ENCODE measurements at places on chromosomes 7 and 10.

DNA sequence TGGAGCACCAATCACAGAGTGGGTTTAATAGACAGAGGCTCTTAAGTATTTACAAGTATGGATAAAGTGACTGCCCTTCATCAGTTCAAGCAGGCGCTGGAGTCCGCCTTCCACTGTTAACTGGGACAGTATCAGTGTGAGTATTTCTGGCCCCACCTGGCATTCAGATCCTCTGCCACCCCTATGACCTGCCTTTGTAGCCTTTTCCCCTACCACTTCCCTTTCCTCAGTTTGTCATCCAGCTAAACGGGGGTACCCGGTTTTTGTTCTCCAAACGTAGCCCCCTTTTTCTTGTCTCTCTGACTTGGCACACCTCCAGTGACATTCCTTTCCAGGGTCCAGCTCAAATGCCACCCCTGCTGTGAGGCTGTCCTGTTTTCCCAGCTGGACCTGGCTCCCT is 134.4 kb downstream of the SNX10 start:
- DNase-seq = no peak

DNA sequence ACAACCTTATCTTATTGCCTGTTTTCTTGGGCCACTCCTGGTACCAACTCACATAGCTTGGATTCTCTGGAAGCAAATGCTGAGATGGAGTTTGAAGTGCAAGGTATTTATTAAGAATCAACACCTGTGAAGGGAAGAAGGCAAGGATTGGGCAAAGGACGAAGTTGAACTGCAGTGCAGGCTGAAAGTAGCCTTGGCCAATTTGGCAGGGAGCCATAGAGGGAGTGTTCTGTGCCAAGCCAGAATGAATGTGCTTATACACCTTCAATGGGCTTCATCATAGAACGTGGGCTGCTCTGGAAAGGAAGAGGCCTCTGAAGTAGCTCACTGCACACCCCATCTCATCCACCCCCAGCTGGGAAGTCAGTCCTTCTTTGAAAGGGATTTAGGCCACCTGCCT is 79.8 kb upstream of the IFRD1 start:
- DNase-seq = no peak

DNA sequence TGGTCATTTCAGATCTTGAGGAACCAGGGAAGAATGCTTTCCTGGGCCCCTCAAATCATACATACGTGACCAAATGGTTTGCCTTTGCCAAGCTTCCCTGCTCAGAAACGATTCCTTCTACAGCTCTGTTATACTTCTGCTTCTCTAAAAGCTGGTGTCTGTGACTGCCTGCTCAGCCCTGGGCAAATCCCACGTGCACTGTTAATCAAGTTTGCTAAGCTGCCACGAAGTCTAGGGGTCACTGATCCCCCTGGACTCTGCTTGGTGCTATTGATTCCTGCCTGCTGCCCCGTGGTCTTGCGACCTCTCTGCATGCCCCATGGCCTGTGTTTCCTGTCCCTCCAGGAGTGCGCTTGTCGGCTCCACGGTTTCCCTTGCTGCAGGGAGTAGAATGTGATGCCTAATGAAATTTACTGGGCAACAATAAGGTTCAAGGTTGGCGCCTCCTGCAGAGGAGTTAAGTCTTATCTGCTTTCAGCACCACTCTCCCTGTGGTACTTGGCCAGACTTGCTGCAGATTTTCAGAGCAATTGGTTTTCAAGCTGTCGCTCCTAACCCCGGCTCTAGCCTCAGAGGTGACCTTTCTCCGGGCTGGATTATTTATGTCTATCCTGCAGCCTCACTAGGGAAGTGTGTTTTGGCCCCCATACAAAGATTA is 201.6 kb upstream of the FZD8 start:
- DNase-seq = no peak

- no peak for DNase-seq
Observed at GRCh38 chr7:100546926-100547800, 8.2 kb downstream of the AGFG2 start.

- DNase-seq = no peak
Observed at GRCh38 chr10:126027692-126028091, 131.3 kb downstream of the FANK1 start.

DNA sequence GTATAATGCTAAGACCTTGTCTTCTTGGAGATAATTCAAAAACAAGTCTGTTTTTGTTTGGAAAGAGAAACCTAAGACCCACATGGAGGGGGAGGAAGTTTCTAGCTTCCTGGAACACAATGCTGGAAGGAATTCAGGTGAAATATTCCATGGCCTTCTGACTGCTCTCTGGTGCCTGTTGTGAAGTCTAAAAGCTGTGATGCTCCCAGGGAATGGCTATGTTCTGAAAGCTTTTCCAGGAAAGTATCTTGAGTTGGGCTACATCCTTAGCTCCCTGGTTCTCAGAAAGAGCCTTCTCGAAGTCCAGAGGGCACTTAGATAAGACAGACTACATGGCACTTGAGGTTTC is 12.5 kb upstream of the PFKP start:
- DNase-seq = no peak

GRCh38 chr7:136266457-136266856 is 289.3 kb upstream of the MTPN start:
- DNase-seq = no peak

DNA sequence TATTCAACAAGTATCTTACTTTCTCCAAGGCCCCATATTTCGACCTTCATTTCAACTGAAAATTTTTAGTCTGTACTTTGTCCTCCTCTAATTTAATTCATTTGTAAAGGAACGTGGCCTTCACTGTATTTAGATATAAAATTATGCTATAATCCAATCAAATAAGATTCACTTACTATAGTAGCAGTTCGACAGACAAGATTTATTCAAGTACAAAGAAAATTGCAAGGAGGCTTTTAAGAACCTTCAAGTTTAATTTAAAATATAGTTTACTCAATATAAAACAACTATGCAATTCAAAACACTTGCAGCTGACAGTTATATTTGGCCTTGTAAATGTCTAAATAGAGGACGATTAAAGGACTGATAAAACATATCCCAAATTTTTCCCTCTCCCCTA is 85.6 kb downstream of the RAPGEF5 start:
- no peak for DNase-seq

DNA sequence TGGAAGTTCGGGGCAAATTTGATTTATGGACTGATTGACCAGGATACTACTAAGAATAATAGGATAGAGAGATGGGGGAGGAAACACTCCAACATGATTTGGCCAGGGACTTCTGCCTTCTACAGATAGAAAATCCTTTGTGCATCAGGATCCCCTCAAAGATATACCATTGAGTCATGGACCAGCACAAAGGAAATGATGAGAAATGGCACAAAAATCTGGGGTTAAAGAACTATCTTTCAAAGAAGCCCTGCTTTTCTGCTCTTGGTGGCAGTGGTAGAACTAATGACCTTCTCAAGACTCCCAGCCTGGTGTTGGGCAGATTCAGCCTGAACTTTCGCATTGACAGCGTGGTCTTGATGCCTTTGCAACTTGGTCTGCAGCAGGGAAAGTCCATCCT is 27.6 kb upstream of the LAMB1 start:
- DNase-seq = no peak

DNA sequence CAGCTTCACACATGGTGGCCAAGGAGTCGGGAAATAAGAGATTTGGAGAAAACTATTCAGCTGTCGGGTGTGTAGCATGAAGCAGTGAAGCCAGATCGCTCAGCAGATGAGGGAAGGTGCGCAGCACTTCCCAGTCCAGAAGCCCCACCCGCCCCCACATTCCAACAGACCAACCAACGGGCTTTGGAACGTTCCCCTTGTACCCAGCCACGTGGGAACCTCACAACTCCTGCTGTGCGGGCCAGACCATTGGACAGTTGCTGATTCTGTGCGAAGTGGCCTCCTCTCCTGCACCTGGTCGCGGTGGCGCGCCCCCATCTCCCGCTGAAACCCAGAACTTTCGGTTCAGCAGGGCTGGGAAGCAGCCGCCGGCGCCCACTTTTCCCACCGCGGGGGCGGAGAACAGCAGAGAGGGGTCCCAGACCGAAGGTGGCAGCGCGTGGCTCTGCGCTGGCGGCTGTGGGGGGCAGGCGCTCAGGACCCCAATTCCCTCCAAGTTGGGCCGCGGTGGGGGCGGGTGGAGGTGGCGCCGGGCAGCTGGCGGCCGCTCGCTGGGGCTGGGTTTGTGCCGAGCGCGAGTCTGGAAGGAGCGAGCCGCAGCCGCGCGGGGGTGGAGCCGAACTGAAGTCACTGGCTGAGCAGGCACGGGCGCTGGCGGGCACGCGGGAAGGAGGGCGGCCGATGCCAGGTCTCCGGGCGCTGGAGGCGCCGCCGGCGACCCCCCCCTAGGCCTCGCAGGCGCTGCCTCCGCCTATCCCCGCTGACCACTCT is 1301.5 kb upstream of the SORCS1 start:
- DNase-seq = no peak

GRCh38 chr10:121751191-121751760 is 153.0 kb upstream of the FGFR2 start:
- no peak for DNase-seq

DNA sequence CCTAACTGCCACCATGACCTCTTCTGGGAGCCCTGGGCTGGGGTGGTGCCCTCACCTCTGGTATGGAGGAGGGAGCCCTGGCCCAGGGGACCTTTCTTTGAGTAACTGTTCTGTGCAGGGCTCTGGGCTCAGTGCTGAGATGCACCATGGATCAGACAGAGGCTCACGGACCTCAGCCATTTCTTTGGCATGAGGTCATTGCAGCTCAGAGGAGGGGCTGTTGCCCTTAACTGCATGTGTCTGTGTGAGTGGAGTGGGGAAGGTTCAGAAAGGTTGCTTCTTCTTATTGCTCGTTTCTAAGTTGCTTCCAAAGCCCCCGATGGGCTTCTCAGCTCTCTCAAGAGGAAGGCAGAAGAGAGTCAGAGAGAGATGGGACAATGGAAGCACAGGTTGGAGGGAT is 233.9 kb downstream of the RPS24 start:
- DNase-seq = no peak

GRCh38 chr7:24707988-24708615 is 49.2 kb downstream of the GSDME start:
- DNase-seq = no peak

DNA sequence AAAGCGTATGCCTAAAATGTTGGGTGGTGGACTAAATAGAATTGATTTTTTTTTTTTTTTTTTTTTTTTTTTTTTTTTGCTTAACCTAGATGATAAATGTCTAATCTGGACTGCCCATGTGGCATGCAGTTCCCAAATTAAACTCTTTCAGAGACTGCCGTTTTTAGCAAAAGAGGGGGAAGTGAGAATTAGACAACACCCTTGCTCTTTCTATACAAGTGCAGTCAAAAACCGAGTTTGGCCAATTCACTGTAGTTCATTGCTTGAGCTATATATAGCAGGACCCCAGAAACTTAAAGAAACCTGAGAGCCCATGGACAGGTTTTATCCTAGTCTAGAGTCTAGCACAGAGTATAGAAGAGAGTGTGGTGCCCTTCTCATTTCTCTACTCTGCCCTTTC is 141.9 kb downstream of the GRM3 start:
- DNase-seq = no peak

DNA sequence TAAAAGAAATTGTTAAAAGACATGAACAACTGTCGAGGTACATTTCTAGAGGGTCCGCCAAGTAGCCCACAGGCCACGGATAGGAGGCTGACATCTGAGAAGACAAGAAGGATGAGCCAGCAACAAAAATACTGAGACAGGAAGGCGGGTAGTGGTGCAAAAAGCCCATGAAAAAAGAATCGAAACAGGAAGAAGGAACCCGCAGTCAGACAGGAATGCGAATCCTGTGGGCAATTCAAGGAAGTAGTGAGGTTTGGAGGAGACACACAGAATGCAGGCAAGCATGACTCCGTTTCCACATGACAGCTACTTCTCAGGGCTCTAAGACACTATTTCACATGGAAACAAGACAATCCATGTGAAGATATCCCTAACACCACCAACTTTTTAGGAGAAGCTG is 125.2 kb downstream of the DOCK4 start:
- no peak for DNase-seq

GRCh38 chr7:121480058-121480457 is 84.0 kb upstream of the FAM3C start:
- DNase-seq = no peak

DNA sequence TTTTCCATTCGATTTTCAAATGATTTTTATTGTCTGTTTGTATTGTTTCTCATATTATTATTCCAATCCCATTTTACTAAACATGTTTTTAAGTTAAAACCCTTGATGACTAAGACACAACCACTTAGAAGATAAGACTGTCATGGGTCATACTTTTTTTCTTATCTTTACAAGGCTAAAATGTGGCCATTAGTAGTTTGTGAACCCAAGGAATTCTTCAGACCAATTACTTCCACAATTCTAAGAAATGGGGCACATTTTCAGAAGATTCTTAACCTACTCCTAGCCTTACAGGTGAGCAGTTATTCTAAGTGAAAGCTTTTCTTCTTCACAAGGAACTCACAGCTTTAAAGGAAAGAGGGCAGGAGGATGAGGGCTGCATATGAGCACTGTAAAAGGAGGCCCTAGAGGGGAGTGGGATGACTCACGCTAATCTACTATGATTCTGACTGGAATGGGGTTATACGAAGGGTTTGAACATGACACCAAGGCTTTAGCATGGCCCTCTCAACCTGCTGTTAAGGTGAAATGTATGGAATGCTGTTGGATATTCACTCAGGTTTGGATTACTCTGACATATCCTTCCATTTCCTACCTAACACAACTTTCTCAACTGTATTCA is 81.0 kb downstream of the SORCS1 start:
- DNase-seq = no peak

- no peak for DNase-seq
Observed at GRCh38 chr10:31037749-31038148, 6.1 kb upstream of the ZNF438 start.

DNA sequence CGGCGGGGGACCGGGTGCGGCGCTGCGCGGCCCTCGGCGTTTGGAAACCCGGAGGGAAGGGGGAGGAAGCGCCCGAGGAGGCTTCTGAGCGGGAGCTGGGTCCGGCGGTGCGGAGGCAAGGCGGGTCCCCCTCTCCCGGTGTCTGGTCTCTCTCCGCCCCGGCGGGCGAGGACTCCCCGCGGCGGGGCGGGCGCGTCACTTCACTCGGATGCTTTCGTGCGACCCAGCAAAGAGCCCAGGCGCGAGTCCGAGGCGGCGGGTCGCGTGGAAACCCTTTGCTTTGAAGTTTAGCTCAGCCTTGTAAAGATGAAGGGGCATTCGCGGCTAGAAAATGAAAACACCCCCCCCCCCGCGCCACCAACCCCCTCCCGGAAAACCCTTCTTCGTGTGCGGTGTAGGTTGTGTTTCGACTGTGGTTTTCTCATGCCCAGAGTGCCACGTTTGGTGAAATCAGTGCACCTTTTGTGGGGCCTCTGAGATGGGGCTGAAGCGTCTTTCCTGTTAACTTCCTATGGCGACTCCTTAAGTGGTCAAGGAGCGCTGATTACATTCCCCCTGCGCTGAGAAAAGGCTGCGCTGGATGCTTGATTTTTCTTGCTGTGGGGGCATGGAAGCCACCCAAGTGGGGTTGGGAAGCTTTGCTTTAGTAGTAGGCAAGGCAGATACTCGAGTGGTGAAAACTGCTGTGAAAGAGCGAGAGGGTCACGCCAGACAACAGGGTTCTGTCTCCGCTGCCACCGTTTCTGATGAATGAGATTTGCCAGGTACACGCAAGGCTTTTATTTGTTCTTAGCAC is 876 bp downstream of the GNAI1 start:
- DNase-seq = peak; percentile 32

DNA sequence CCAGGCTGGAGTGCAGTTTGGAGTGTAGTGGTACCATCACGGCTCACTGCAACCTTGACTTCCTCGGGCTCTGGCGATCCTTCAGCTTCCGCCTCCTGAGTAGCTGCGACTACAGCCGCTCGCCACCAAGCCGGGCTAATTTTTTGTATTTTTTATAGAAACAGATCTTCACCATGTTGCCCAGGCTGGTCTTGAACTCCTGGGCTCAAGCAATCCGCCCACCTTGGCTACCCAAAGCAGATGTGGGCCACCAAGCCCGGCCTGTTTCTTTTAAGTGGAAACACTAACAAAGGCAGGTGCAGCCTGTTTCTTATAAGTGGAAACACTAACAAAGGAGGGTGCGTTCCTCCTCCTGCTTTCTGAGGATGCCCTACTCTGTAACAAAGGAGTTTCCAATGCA is 18.2 kb downstream of the PRF1 start:
- no peak for DNase-seq

All from natural killer cell (primary cell).